ENCODE measurements at places on chromosomes 16 and 17.
A peak's percentile ranks its signal among the peaks of the same experiment; 100 is the strongest.

DNA sequence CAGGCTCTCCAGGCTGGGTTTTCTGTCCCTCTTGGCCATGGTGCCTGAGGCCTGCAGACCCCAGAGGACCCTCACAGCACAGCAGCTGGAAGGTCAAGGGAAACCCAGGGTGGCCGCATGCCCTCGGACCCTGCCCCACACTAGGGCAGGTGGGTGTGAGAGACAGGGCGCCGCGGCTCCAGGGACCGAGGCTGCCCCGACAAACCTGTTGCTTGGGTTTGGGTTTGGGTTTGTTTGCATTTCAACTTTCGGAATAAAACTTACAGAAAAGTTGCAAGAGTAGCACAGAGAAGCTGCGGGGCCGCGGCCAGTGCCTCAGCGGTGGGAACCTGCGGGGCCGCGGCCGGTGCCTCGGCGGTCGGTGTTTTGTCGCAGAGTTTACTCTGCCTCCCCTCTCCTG is 7.8 kb downstream of the HGS start:
- DNase-seq: no peak

DNA sequence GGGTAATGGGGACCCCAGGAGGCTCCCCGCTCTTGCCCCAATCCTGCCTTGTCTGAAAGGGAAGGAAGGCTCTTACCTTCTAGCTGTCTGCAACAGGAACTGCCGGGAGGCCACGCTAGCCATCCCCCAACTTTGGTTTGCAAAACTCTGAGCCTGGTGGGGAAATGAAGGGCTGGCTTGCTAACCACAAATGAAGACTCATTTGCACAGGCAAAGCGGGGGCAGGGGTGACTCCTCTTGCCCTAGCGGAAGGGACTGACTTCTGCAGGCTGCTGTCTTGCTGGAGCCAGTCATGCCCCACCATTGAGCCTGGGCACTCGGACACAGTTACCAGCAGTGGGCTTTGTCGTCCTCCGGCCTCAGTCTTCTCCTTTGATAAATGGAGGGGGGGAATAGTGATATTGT is 52.6 kb downstream of the PLCG2 start:
- DNase-seq: peak; percentile 37

GRCh38 chr16:11759163-11759834 is 16.6 kb upstream of the TXNDC11 start:
- no peak for DNase-seq

GRCh38 chr17:35377706-35378105 is 4.3 kb upstream of the SLFN11 start:
- no peak for DNase-seq

DNA sequence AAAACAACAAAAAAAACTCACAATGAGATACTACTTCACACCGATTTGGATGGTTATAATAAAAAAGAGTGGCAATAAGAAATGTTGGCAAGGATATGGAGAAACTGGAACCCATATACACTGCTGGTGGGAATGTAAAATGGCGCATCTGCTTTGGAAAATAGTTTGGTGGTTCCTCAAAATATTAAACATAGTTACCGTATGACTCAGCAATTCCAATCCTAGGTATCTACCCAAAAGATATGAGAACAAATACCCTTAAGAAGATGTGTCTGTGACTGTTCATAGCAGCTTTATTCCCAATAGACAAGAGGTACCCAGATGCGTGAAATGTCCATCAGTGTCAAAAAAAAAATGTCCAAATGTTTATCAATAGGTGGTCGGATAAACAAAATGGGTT is 7.2 kb downstream of the CPPED1 start:
- no peak for DNase-seq

GRCh38 chr17:81091774-81092517 is 57.0 kb downstream of the BAIAP2 start:
- DNase-seq: no peak

GRCh38 chr17:80644536-80644935 is 99.9 kb downstream of the RPTOR start:
- no peak for DNase-seq

GRCh38 chr16:70416748-70417616 is 21.9 kb downstream of the ST3GAL2 start:
- DNase-seq: no peak

GRCh38 chr17:73765824-73766563 is 121.7 kb upstream of the SDK2 start:
- no peak for DNase-seq

Measured in stimulated activated CD8-positive, alpha-beta memory T cell treated with anti-CD3 and anti-CD28 coated beads, Interleukin-7, amount 100 ng/mL, for 1 hour (primary cell).